Neural progenitor cell (in vitro differentiated cells): ENCODE measurements at places on chromosomes 3 and 15.

DNA sequence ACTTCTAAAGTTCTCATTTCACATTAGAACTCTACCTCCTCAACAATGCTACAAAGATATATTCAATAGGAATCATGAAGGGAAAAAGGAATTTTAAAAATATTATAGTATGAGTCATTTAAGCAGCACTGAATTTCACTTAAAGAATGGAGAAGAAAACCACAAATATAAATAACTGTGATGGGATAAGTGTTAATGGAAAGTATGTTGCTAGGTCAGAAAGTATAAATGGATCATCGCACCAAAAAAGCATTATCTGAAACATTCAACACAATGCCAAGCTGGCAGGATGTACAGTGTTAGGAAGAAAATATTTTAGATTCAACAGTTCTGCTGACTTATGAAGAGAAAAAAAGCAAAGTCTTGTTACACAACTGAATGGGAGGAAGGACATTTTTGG lies 101.4 kb downstream of the TFG start:
- DNase-seq: no peak

- DNase-seq: peak; percentile 48
Observed at GRCh38 chr3:167913219-167913835, 177.8 kb downstream of the SERPINI1 start.

GRCh38 chr3:177591379-177591778 lies 394.1 kb upstream of the TBL1XR1 start:
- no peak for DNase-seq

- DNase-seq: no peak
Observed at GRCh38 chr15:40463886-40464545, 6.8 kb upstream of the CHST14 start.

DNA sequence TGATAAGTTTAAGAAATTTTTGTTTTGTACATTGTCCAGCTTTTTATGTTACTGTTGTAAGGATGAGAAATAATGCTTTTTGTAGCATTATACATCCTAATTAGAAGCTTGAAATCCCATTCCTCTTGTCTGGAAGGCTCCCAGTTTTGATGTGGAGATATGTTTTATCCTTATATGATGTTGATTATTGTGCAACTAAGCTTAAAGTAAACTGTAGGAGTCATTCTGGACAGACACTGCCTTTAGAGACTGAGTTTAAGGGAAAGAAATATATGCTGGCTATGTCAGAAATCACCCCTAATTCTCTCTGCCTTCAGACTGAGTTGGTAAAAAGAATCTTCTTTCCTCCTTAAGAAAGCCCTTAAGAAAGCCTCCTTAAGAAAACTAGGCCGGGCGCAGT lies 670.4 kb downstream of the ZPLD1 start:
- DNase-seq: no peak

GRCh38 chr3:165254812-165255211 lies 58.6 kb upstream of the SLITRK3 start:
- DNase-seq: peak; percentile 50

- no peak for DNase-seq
Observed at GRCh38 chr3:127383656-127384179, 95.9 kb upstream of the PRR20G start.

- no peak for DNase-seq
Observed at GRCh38 chr3:159439346-159439745, 549.3 kb upstream of the IL12A start.

DNA sequence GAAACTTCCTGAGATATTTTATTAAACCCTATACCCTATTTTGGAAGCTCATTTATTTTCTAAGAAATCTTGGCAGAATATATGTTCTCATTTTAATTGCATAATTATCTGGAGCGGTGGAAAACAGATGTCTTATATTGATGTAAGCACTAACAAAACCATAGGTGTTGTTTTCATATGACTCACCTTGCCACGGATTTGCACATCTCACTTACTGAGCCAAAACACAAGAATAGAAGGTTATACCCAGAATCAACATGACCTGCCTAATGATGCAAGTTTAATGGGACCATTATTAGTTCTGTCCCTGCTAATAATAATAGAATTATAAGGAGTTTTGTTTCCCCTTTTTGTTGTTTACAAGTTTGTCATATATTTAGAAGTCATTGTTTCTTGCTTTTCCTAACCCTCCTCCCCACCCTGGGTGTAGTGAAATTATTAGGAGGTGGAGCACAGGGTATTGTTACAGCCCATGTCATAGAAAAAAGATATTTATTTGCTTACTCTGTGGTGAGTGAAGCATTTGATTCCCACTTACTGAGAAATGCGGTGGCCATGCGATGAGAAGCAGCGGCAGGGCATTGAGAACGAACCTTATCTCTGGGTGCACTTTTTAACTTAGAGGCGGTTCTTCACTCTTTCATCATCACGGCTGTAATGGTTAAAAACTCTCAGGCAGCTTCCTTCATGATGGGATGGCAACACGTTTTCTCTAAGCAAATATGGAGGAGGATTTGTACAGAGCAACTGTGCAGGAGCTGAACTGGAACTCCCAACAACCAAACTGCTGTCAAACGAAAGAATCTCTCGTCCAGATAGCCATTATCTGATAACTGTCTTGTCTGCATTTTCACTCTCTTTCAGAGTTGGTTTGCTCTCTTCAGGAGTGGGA lies 521 bp downstream of the IL5RA start:
- no peak for DNase-seq

GRCh38 chr3:102165367-102165766 lies 269.4 kb upstream of the ZPLD1 start:
- no peak for DNase-seq

- DNase-seq: peak; percentile 26
Observed at GRCh38 chr3:171328419-171329082, 131.7 kb downstream of the TNIK start.

DNA sequence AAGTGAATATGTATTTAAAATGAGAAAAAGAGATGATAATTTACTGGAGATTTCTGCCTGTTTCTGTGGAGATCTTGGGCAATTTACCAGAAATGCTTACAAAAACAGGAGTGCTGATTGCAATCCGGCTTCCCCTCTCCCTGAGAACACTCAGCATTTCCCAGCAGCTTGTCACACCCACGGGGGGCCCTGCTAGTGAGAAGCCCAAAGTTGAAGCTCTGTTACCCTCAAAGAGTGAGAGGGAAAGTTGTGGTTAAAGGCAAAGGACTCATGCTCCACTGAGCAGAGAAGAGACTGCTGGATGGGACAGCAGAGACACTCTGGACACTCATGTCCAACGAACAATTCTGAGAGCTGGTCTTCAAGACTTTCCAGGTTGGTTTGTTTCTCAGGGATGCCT lies 2.9 kb downstream of the MCTP2 start:
- no peak for DNase-seq

DNA sequence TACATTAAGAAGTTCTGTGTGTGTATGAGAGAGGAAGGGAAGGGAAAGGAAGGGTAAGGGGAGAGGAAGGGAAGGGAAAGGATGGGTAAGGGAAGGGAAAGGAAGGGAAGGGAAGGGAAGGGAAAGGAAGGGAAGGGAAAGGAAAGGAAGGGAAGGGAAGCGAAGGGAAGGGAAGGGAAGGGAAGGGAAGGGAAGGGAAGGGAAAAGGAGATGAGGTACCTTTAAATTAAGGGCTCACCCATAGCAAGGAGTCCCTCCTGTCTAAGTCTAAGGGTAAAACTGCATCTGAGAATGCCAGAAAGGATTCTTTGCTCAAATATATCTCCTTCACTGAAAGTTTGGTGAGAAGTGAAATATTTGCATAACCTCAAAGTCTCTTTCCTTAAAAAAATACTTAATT lies 572.1 kb upstream of the ADAMTS9 start:
- DNase-seq: no peak
